ENCODE measurements at places on chromosomes 2 and 18. TPM values are rescaled to one million over a fixed set of nuclear protein-coding genes. Genes with fewer than 3 reads are reported as not detected.

GRCh38 chr2:138708682-138709241, 71.4 kb downstream of the NXPH2 start:
- no peak for DNase-seq

RUFY4 gene
- not detected for total RNA-seq

DNA sequence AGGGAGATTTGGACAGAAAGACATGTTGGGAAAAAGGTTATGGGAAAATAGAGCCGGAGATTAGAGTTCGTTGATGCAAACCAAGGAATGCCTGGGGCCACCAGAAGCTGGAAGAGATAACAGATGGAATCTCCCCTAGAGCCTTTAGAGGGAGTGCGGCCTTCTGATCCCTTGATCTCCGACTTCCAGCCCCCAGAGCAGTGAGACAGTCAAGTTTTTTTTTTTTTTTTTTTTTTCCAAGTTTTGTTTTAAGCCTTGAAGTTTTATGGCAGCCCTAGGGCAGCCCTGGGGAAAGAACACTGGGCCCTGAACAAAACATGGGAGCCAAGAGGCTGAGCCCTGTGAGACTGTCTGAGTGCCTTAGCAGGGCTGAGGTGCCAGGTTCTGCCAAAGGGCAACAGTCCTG, 6.5 kb downstream of the DGKD start:
- DNase-seq, result no peak

DNA sequence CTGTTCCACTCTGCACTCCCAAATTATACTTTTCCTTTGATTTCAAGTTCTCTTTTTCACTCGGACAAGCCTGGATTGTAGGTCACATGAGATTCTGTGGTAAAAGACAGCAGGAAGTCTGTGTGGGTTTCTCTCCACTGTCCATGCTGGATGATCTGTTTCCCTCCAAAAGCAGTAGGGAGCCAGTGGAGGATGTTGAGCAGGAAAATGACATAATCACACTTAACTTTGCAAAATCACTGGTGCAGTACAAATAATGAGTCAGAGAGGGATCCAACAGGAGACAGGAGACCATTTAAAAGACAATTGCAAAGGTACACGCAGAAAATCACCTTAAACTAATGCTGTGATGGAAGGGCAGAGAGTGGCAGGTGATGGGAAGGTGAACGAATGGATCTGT, 301.3 kb downstream of the ZNF407 start:
- no peak for DNase-seq

CHST9 gene
- total RNA-seq, result 2.0 TPM

GRCh38 chr2:23867449-23867848, 59.5 kb downstream of the ATAD2B start:
- DNase-seq, result no peak

RFTN2 gene
- 5.8 TPM for total RNA-seq

CAPN14 gene
- total RNA-seq, result 2.1 TPM

- DNase-seq, result no peak
Measured at GRCh38 chr2:105243961-105244360, 2.4 kb downstream of the GPR45 start.

OTX1 gene
- total RNA-seq, result 12.9 TPM

SP9 gene
- total RNA-seq, result 0.23 TPM

DNA sequence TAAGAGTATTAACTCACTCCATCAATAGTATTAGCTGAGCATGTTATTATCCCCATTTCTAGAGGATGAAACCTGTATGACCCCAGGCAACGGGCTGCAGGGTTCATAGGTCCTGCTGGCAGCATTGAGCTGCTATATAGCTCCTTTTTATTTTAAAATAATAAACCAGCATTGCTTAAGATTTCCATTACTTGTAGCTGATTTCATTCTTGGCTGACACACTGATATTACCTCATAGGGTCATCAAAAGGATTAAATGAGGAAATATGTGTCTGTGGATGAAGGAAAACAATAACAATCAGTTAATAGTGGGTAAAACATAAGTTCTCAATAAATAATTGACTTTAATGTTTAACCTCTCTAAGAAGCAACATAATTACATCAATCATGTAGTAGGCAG, 48.3 kb upstream of the NRP2 start:
- DNase-seq, result no peak

- no peak for DNase-seq
Measured at GRCh38 chr2:37396890-37397565, 52.6 kb downstream of the QPCT start.

- DNase-seq, result no peak
Measured at GRCh38 chr2:21428754-21429153, 305.0 kb downstream of the TDRD15 start.

DNA sequence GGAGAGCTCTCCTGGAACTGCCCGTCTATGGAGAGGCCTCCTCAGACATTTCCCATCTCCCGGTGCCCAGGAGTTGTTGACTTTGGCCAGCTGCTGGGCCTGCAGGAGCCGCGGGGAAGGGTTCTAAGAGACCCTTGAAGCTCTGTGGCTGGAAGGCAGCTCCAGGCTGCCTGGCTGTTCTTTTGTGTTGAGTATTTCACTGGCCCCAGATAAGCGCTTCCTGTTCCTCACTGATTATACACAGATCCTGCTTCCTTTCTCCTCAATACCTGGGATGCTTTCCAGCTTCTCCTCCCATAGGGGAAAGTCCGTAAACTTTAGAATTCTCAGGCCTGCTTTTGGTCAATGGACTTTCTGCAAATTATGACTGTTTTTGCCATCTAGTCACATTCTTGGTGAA, 57.8 kb downstream of the TGOLN2 start:
- no peak for DNase-seq

ALPI gene
- total RNA-seq, result not detected

NCKAP5 gene
- 3.5 TPM for total RNA-seq

GRCh38 chr18:75104483-75104882, 104.5 kb downstream of the PTGR3 start:
- no peak for DNase-seq

DNA sequence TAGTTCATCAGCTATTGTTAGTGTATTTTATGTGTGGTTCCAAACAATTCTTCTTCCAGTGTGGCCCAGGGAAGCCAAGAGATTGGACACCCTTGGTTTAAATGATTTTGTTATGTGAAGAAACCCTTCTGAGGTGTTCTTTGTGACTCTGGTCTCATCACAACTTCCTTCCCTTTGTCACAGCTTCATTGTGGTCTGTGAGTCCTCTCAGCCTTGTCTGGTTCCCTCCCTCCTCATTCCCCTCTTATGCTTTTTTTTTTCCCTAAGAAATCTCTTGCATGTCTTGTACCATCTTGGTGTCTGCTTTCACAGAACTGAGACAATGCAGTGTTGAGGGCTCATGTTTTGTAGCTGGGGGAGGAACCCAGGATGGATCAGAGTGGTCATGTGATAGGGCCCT, 118.9 kb downstream of the TMEM182 start:
- DNase-seq, result no peak

NT5DC4 gene
- 4.2 TPM for total RNA-seq

METTL21A gene
- total RNA-seq, result 5.6 TPM

DYNAP gene
- not detected for total RNA-seq

MGAT5 gene
- total RNA-seq, result 16.9 TPM

HRH4 gene
- total RNA-seq, result not detected
